ENCODE measurements at places on chromosomes 1 and 21.

- no peak for DNase-seq
Observed at GRCh38 chr1:228367798-228368791, 38.5 kb downstream of the TRIM11 start.

GRCh38 chr1:41641941-41642527 lies 157.6 kb upstream of the EDN2 start:
- no peak for DNase-seq

GRCh38 chr1:156001021-156001661 lies 19.6 kb downstream of the SSR2 start:
- no peak for DNase-seq

- DNase-seq, result peak; percentile 96
Observed at GRCh38 chr1:222618001-222618879, at the start of gene MIA3. TSS of gene MIA3 (plus strand) at chr1:222618097. CDS start at chr1:222618111, 14 bp downstream.

- DNase-seq, result no peak
Observed at GRCh38 chr1:209527372-209527771, 56.1 kb upstream of the CAMK1G start.

DNA sequence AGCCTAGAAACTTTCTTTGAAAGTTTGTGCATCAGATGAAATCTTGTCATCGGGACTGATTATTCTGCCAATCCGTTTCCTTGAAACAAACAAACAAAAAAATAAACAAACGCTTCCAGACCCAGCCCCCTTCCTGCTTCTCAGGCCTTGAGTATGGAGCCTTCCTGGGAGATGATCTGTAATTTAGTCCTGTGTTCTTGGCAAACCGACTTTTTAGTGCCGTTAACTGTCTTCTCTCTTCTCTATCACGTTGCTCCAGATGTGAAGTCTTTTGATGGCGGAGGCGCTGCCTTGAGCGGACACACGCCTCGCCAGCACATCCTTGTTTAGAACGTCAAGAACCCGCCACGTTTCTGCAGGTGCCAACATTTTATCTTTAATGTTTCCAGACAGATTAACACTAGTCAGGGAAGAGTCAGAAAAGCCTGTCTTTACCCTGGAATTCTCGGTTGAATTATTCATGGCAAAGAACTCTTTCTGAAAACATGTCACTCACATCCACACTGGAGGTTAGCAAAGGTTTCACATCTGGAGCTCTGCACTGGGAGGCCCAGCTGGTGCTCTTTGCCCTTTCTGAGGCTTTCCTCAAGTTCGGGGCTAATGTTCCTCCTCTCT lies 265.7 kb upstream of the C1orf174 start:
- no peak for DNase-seq

DNA sequence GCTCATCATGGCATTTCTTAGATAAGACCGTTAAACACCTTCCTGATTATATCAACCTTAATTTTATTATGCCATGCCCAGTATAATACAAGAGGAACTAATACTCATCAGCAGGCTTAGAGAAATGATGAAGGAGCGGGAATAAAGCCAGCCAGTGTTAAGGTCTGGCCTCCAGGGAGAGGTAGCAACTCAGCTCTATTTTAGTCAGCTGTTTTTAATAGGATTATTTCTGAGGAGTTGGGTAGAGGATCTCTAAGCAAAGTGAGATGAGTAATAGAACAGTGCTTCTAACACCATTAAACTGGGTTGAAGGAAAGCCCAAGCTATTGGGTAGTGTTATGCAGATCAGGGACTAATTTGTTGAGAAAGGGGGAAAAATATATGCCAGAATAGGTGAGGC lies 921.5 kb downstream of the TTLL7 start:
- no peak for DNase-seq

GRCh38 chr1:69661686-69662085 lies 94.0 kb downstream of the LRRC7 start:
- no peak for DNase-seq

GRCh38 chr1:203088441-203088840 lies 2.6 kb upstream of the MYOG start:
- peak; percentile 6 for DNase-seq

GRCh38 chr1:80444171-80444570 lies 1356.6 kb upstream of the ADGRL2 start:
- DNase-seq, result no peak

DNA sequence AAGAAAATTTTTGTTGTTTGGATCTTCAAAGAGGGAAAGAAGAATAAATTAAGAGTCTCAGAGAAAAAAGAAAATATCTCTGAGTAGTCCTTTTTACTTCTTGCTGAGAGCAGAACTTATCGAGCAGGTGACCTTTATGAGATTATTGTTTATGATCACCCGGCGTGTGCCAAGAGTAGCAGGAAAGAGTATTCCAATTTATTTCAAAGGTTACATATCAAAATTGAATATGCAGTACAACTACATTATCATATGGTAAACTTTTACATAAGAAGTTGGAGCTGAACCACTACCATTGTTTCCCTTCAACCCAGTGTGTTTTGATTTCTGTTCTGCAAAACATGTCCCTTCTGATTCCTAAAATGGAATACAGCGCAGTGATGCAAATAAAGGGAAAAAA lies 204.3 kb upstream of the SNX7 start:
- DNase-seq, result no peak

DNA sequence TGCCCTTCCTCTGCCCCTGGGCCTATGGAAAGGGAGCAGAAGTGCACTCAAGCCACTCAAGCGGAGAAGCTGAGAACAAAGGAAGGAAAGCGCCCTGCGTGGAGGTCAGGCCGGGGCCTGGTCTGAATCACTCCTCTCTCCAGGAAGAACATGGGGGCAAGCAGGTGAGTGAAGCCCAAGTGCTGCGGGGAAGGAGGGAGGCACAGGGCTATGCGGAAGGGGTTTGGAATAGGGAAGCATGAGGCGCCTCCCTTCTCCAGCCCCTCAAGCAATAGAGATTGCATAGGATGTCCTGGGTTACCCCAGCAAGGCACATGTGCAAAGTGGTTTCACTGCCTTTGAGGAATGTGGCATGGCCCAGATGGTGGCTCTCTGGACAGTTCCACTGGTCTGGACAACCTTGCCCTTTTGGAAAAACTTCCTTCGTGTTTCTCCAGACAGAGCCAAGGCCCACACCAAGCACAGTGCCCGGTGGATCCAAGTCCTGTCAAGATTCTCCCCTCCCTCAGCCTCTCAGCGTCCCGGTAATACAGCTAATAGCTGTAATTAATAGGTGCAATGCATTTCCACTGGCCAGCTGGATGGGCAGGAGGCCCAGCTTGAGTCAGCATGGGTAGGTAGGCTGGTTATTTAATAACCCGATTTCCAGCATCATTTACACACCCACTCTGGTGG lies 13.7 kb downstream of the BLACAT1 start:
- peak; percentile 71 for DNase-seq

DNA sequence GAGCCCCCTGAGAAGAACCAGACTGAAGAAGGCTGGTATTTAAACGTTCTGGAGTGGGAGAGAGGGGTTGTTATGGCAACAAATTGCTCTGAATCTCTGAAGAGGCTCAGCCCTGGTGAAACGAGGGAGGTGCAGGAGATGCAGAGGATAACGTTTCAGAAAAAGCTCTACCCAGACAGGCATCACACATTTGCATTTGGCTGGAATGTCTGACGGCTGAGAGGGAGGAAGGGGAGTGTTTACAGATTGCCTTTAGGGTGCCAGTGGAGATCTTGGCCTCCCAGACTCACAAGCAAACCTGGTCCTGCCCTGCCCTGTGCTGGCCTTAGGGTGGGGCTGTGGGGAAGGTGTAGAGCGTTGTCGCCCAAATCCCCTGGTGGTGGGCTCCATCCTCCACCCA lies 169.0 kb upstream of the AJAP1 start:
- peak; percentile 65 for DNase-seq

GRCh38 chr1:236741753-236742152 lies 53.3 kb upstream of the MTR start:
- no peak for DNase-seq

DNA sequence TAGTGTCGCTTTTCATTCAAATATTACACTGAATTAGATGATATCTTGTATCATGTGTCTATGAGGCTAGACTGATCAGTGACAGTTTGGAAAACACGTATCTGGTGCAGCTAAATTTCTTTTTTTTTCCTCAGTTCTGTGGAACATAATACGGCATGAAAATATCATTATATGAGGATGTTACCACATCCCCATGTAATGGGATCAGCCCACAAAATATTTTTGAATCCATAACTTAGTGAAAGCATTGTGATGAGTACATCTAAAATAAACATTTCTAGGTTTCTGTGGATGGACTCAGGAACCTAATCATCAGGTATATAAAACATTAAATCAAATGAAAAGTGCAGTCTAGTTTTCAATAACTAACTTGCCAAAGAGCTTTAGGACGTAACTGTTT lies 356.3 kb downstream of the USP25 start:
- DNase-seq, result no peak

GRCh38 chr1:84887261-84887934 lies 5.6 kb downstream of the LPAR3 start:
- no peak for DNase-seq

DNA sequence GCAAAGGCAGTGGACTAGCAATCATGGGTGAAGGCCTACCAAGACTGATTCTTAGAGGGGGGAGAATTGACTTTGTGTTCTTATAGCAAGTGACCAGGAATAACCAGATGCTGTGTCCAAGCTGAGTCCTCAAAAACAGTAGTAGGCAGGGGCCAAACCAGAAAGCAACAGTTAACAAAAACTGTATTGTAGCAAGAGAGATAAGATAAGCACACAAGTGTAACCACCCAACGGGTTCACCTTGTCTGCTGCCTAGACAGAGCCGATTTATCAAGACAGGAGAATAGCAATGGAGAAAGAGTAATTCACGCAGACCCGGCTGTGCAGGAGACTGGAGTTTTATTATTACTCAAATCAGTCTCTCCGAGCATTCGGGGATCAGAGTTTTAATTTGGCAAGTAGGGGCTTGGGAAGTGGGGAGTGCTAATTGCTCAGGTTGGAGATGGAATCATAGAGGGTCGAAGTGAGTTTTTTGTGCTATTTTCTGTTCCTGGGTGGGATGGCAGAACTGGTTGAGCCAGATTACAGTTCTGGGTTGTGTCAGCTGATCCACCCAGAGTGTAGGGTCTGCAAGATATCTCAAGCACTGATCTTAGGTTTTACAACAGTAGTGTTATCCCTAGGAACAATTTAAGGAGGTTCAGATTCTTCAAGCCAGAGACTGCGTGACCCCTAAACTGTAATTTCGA lies 8.3 kb upstream of the CSRP1 start:
- no peak for DNase-seq

DNA sequence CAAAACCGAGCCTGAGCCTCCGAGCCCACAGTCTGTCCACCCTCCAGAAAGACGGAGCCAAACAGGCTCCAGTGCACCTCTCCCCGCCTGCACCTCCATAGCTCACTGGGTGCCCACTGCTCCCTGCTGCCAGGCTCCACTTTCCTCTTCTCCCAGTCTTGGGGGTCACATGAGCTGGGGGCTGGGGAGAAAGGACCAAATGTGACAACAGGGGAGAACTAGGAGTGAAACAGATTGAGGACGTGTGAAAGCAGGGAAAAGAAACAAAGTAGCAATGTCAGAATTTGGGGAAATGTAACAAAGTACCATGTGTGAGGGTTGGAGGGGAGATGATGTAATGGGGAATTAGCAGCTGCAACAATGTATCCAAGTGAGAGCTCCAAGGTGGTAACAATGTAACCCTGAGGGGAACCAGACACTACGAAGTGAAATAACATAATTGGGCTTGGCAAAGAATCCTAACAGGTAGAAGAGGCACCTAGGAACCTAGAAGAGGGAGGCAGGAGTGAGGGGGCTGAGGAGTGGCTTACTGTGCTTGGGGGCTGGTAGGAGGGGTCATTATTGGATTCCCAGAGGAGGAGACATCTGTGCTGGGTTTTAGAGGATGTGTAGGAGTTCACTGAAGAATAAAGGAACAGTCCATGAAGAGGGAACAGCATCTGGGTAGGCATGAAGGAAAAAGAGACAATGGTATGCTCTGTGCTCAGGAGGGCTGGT lies 12.5 kb downstream of the SDC3 start:
- DNase-seq, result no peak

GRCh38 chr1:85465786-85466134 lies 801 bp upstream of the DDAH1 start:
- DNase-seq, result no peak
